Motor neuron (in vitro differentiated cells): ENCODE measurements at places on chromosomes 13 and 19. TPM values are rescaled to one million over a fixed set of nuclear protein-coding genes. Genes with fewer than 3 reads are reported as not detected.

MAP4K1 gene
- total RNA-seq, result 2.0 and 7.4 TPM in 2 replicates

ZGLP1 gene
- 4.1 and 4.5 TPM in 2 replicates for total RNA-seq

ZNF211 gene
- total RNA-seq, result 12.7 and 14.1 TPM in 2 replicates

JAK3 gene
- total RNA-seq, result 2.6 and 2.9 TPM in 2 replicates

ZNF606 gene
- total RNA-seq, result 17.3 and 24.7 TPM in 2 replicates

FARSA gene
- 79.1 and 80.4 TPM in 2 replicates for total RNA-seq

MUC16 gene
- total RNA-seq, result 0.04 and 0.81 TPM in 2 replicates

TMIGD2 gene
- total RNA-seq, result not detected in 2 replicates

CAMSAP3 gene
- total RNA-seq, result 6.9 and 7.4 TPM in 2 replicates

ERICH6B gene
- 0.92 and 1.2 TPM in 2 replicates for total RNA-seq

RNU6-9 gene
- total RNA-seq, result not detected in 2 replicates

NMRK2 gene
- not detected in 2 replicates for total RNA-seq

TGFB1 gene
- total RNA-seq, result 5.5 and 7.5 TPM in 2 replicates

AMER2 gene
- 0.05 and 0.10 TPM in 2 replicates for total RNA-seq
